NCI-H1417 treated with DMSO at 0.1 percent for 48 hours (cell line): ENCODE measurements at places on chromosomes 16 and 17.

- DNase-seq = no peak
These were observed 1140.2 kb downstream of the CDH11 start for GRCh38 chr16:63981639-63982038.

GRCh38 chr17:56587298-56587697, 6.2 kb upstream of the NOG start:
- DNase-seq = no peak

GRCh38 chr17:45143767-45144198, 4.5 kb upstream of the HEXIM1 start:
- DNase-seq = no peak

DNA sequence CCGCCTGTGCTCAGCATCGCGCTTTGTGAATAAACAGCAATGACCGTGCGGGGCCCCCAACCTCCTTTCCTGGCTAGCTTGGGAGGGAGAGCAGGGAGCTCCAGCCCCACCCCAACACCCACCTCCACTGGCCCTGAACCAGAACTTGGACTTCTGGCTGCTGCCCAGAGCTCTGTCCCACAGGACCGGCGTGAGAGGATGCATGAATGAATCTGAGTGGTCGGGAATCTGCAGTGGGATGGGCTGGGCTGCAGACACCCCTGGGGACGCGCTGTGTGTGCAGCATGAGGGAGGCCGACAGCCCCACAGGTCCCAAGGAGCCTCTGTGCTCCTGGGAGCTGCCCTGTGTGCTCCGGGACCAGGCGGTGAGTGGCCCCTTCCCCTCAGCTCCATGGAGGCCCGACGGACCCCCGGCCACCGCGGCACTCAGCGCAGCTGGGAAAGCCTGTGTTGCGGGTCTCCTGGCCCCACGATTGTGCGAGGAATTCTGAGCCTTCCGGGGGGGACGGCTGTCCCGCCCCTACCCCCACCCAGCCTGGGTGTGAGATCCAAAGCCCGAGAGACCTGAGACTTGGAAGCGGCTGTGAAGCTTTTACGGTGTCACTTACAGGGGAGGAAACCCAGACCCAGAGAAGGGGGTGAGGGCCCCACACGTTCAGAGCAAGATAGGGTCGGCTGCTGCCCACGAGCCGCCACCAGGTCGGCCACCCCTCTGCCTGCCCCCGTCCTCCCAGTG, 5.4 kb downstream of the PIEZO1 start:
- no peak for DNase-seq

DNA sequence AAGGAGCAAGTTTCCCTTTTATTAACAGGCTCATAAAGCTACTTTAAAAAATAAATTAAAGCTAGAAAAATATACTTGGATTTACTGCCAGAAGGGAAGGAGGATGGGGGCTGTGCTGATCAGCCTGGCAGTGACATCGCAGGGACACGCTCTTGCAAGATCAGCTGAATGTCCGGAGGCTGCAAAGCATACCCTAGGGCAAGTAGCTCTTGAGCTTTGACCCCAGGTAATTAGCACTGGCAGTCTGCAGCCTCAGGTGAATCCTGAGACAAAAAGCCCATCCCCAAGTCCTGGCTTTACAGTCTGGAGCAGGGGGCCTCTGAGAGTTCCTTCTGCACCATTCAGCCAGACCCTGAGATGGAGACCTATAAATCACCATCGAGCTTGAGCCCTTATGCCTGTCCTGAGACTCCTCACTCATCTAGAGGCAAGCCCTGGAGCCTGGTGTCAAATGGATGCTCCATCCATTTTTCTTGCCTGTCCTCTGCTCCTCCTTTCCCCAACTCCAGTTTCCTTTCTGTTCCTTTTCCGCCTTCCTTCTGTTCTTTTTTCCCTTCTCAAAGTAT, 131.7 kb downstream of the TMEM114 start:
- no peak for DNase-seq

GRCh38 chr16:48317026-48317425, 68.2 kb downstream of the SIAH1 start:
- no peak for DNase-seq

DNA sequence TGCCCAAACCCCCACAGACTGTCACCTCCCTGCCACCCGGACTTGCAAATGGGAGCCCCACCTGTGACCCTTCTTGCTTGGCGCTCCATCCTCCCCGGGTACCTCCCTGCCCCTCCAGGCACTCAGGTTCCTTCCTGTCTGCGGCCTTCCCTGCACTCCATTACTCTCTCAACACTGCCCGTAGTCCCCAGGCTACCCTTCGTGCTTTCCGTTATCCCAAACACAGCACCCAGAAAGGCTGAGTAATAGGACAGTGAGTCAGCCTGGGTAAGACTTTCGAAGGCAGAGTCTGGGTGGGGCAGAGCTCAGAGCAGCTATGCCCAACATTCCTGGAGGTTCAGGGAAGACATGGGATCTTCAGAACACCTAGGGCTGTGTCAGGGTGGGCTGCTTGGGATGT, 16.6 kb upstream of the C16orf74 start:
- DNase-seq = no peak

- no peak for DNase-seq
These were observed 140.6 kb downstream of the MAP2K6 start for GRCh38 chr17:69555056-69555455.

- DNase-seq = no peak
These were observed 725 bp downstream of the ABCA3 start for GRCh38 chr16:2339521-2340484.

DNA sequence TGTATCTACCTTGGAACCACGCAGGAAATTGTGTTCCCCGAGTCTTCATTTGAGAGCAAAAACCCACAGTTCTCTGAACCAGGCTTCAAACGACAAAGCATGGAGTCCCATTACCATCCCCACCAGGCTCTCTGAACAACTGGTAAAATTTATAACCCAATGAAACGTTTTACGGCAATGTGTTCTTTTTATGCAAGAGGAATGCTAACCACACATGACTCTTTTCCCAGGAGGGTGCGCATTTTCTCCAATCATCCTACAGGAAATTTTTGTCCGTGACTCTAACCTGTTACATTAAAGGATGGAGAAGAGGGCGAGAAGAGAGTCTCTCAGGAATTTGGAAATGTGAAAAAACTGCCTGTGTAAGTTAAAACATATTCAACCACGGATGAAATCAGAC, 17.8 kb downstream of the STX8 start:
- DNase-seq = no peak

GRCh38 chr17:78734793-78735641, 47.1 kb downstream of the CYTH1 start:
- DNase-seq = no peak

DNA sequence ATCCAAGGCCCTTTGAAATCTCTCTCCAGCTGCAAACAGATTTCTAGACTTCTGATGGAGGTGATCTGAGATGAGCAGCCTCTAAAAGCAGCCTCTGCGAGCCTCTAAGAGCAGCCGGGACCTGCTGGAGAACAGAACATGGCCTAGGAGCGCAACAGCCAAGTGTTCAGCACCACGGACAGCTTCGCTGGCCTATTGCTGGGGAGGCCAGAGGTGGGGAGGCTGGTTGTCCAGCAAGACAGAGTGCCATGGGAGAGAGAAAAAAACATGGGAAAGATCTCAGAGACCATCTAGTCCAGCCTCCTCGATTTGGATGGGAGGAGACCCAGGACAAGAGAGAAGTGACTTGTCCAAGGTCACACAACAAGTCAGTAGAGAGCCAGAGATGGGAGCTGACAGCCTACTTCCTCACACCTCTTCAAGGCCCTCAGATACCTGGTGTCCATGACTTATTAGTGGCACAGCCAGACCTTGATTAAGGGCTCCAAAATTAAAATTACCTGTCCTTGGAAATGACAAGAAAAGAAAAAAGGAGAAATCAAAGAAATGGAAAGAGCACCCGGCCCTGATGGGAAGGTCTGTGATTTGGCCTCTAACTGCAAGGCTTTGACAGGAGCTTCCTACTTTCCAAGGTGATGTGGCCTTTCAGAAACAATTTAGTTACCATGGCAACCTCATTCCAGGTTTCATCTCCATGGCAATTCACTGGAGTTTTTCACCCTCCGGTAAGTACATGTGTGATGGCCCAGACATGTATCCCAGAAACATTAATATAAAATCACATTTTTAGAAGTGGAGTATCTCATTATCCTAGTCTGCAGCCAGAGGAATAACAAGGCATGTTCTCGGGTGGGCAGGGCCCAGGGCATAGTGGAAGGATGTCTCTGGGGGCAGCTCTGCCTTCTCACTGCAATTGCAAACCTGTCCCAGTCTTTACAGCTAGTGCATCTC, 14.5 kb downstream of the RPRML start:
- DNase-seq = no peak

DNA sequence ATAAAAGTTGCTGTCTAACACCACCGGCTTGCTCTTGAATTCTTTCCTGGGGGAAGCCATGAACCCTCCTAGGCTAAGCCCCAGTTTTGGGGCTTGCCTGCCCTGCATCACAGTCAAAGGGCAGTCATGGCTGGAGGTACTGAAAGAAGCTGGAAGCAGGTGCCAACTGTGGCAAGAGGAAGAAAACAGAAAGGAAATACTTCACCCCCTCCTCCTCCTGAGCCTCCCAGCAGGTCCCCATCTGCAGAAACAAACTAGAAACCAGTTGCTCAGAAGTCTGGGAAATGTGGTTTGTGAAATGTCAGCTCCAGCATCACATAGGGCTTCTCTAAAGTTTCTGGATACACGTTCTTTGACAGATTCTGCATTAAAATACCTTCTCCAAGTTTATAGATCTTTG, 150.0 kb upstream of the PSMD7 start:
- no peak for DNase-seq

DNA sequence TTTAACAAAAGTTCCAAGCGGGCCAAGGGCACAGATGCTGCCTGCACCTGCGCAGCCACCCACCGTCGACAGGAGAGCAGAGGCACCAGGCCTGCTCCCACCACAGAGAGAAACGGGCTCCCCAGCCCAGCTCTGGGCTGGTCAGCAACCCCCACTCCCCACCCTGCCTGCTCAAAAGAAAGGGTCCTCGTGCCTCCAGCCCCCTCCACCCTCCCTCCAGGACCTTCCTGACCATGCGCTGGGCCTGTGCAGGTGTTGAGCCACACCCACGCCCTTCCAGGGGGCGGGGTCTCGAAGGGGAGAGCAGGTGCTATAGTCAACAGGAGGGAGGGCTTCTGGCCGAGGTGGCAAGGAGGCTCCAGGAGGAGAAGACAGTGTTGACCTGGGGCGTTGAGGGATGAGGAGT, 25.3 kb downstream of the ZNF778 start:
- no peak for DNase-seq

GRCh38 chr16:69888005-69888590, 63.0 kb upstream of the CLEC18A start:
- DNase-seq = no peak

GRCh38 chr17:14061666-14062560, 7.4 kb upstream of the COX10 start:
- DNase-seq = no peak

- no peak for DNase-seq
These were observed 160.0 kb downstream of the MAP2K6 start for GRCh38 chr17:69574257-69575197.

DNA sequence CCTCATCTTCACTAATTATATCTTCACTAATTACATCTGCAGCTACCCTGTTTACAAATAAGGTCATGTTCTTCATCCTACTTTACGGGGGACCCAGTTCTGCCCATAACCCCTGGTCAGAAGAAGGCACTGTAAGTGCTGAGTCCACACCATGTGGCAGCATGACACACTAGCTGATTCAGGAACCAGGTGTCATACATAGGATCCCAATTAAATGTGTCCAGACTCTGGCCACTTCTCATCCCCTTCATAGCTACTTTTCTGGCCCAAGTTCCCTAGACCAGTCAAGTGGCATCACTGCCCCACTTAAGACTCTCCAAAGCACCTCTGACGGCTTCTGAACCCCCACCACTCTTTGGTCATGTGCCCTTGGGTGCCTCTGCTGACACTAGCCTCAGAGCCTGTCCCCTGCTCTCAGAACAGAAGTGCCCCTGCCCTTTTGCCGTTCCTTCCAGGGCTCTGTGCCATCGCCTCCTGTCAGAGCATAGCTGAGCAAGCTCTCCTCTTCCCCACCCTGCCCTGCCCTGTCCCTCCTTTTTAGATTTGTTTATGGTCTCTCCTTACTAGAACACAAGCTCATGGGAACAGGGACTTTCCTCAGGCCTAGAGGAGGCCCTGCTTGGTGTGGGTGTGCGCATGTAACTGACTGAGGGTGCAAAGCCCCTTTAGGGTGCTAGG, 61.1 kb downstream of the B9D1 start:
- DNase-seq = no peak

GRCh38 chr17:39593371-39593770, 14.3 kb downstream of the NEUROD2 start:
- DNase-seq = no peak

GRCh38 chr16:66475232-66475631, 48.1 kb downstream of the BEAN1 start:
- DNase-seq = no peak

- no peak for DNase-seq
These were observed 218.8 kb upstream of the FOXF1 start for GRCh38 chr16:86291491-86291890.

DNA sequence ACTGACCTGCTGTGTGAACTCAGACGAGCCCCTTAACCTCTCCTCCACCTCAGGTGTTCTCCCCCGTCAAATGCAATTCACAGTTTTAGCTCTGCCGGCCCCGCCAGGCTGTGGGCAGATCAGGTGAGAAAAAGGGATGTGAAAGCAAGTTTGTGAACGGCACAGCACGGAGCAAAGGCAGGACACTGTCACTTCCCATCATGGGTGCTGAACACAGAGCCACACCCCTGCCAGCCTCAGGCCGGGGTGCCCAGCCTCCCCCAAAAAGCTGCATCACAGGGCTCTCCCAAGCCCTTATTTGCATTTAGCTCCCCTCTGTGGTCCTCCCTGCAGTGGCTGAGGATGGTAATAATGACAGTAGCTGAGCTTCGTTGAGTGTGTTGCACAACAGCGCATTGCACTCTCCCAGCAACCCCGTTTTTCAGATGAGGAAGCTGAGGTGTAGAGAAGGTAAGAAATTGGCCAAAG, 88.8 kb upstream of the TNRC6C start:
- no peak for DNase-seq

- no peak for DNase-seq
These were observed 37.8 kb downstream of the CYB5D2 start for GRCh38 chr17:4180791-4181190.

GRCh38 chr16:48632137-48632774, 22.3 kb upstream of the N4BP1 start:
- no peak for DNase-seq

- DNase-seq = no peak
These were observed 67.9 kb downstream of the IRX6 start for GRCh38 chr16:55391760-55392375.

DNA sequence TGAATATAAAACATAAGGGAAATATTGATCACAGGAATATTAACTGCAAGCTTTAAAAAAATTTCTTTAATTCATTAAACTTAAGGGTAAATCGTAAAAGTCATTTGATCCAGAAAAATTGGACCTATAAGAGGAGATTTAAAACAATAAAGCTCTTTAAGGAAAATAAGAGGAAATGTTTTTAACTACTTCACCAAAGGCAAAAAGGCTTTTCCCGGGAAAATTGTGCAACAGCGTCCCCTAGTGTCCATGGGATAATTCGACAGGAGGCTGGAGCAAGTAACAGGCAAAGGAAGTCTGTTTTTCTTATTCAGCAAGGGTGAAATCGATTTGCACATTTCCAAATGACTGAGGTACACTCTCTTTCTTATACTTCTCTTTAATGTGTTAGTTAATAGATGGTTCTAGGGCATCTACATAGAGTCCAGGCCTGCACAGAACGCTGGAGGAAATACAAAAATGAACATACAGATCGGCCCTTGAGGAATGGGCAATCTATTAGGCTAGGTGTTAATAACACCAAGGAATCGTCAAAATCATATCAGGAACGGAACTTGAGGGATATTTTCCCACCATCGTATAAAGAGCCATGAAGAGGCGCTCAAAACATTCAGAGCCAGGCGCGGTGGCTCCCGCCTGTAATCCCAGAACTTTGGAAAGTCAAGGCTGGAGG, 61.4 kb downstream of the ZNF18 start:
- no peak for DNase-seq
